Stimulated activated CD8-positive, alpha-beta memory T cell treated with anti-CD3 and anti-CD28 coated beads, Interleukin-4, amount 100 ng/mL, for 24 hours (primary cell): ENCODE measurements at places on chromosomes 16 and 17.

DNA sequence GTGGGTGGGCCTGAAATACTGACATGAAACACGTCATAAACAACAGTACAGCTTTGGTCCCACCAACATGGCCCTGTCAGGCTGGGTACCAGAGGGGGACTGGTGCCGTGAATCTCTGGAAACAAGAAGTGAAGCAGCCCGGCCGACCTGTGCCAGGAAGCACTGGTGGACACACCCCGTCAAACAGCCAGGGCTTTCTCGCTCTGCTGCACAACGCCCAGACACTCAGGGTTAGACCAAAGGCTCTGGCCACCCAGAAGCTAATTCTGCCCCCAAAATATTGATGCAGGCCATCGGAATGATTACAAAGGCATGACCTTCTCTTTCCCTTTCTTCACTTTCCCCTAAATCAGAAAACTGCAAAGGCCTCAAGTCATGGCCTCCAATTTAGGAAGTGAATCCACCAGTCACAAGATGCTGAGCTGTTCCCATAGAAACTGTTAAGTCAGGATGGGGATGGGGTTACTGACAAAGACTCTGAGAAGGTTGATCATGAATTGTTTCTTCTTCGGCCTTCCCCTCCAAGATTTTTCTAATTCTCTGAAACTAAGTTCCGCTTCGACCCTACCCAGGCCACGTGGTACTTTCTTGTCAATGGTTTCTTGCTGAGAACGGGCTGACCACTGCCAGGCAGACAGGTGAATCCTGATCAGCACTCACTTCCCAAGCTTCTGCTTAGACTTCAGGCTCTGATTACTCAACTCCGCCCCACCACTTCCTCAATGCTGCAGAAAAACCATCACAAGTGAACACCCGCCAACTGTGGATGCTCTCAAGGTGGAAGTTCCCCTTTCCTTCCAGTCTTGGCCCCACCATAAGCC, 6.7 kb downstream of the PITPNA start:
- no peak for DNase-seq

DNA sequence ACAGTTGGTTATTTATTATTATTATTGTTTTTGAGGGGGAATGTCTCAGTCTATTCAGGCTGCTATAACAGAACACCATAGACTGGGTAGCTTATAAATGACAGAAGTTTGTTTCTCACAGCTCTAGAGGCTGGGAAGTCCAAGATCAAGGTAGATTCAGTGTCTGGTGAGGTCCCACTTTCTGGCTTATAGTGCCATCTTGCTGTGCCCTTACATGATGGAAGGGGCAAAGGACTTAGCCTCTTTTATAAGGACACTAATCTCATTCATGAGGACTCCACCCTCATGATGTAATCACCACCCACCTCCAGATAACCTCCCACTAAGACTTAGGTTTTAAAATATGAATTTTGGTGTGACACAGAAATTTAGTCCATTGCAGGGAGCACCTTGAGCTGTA, 224.6 kb downstream of the HAPSTR1 start:
- no peak for DNase-seq

DNA sequence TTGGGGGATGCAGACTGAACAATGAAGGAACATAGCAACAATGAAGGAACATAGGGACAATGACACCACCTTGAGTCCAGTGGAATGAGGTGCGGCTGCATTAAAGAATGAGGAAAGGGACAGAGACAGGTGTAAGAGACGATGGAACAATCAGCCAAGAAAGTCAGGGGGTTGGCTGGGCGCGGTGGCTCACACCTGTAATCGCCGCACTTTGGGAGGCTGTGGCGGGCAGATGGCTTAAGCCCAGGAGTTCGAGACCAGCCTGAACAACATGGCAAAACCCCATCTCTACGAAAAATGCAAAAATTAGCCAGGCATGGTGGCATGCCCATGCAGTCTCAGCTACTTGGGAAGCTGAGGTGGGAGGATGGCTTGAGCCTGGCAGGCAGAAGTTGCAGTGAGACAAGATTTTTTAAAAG, 13.6 kb upstream of the CBFB start:
- no peak for DNase-seq

- no peak for DNase-seq
Observed at GRCh38 chr17:45703806-45704205, 80.3 kb upstream of the CRHR1 start.

- no peak for DNase-seq
Observed at GRCh38 chr17:2901582-2901981, 105.3 kb downstream of the RAP1GAP2 start.

DNA sequence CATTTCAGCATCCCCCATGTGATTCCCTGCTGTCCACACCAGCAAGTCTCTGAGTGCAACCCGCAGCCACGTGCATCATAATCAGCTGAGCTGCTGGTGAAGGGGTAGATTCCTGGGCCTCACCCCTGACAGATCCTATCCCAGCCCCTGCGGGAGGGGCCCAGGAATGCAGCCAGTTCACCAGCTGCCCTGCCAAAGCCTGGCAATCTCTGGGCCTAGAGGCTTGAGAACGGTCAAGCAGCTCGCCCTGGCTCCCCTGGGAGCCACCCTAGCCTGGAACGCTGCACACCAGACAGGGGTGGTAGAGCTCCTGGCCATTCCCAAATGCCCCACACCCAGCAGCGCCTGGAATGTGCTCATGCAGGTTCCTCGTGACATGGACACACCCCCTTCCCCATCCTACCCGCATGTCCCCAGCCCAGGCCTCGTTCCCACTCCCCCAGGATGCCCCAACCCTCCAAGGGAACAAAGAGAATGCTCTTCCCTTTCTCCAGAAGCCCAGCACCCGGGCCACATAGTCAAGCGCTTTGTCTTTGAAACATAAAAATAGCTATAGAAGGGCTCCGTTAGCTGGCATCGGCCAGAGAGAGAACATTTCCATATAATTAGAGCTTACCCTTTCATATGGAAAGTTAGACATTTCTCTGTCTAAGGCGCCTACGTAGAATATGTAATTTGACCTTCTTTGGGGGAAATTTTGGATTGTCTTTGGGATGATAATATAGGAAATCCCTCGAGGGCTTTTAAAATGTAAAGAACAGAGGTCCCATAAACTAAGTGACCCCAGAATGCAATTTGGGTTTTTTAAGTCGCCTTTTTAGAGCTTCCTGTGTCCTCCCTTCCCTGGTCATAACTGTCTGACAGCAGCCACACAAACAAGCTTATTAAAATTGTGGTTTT, 3.4 kb downstream of the CEP295NL start:
- no peak for DNase-seq

DNA sequence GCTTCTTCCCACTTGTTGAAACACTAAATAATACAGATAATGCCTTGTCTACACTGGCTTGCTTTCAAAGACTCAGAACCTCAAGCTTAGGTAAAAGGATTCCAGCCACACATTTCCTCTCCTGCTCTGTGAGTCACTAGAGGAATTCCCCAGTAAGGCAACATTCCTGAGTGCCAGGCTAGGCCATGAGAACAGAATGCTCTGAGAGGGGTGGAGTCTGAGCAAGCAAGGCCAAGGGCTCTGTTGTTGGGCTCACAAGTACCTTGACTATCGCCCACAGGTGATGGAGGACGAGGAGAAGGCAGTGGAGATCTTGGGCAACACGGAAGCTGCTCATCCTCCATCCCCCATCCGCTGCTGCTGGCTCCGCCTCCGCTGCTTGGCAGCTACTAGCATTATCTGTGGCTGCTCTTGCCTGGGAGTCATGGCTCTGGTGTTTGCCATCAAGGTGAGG, 6.7 kb upstream of the PHKG2 start:
- DNase-seq: no peak

DNA sequence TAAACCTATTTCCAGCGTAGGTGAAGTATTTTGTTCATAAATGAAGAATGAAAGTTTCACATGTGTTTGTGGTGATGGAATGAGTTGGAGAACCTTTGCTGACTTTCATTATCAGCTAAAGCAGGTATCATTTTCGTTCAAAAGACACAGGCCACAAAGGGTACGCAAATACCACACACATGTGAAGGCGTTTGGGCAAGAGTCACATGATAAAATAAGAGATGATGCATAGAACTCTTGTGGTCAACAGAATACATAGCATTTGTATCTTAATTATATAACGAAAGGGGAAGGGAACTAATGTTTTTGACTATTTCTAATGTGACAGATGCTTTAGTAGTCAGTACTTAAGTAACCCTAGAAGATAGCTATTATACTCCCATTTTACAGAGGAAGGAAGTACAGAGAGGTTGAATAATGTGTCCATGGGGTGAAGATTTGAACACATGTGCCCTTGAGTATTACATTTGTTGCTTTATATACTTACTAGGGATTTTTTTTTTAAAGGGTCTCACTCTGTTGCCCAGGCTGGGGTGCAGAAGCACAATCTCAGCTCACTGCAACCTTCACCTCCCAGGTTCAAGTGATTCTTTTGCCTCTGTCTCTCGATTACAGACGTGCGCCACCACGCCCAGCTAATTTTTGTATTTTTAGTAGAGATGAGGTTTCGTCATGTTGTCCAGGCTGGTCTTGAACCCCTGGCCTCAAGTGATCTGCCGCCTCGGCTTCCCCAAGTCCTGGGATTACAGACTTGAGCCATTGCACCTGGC, 4.8 kb downstream of the RPA1 start:
- DNase-seq: no peak

- DNase-seq: no peak
Observed at GRCh38 chr17:47188271-47188875, 722 bp downstream of the CDC27 start.

- no peak for DNase-seq
Observed at GRCh38 chr17:50908860-50909764, 43.0 kb upstream of the TOB1 start.

DNA sequence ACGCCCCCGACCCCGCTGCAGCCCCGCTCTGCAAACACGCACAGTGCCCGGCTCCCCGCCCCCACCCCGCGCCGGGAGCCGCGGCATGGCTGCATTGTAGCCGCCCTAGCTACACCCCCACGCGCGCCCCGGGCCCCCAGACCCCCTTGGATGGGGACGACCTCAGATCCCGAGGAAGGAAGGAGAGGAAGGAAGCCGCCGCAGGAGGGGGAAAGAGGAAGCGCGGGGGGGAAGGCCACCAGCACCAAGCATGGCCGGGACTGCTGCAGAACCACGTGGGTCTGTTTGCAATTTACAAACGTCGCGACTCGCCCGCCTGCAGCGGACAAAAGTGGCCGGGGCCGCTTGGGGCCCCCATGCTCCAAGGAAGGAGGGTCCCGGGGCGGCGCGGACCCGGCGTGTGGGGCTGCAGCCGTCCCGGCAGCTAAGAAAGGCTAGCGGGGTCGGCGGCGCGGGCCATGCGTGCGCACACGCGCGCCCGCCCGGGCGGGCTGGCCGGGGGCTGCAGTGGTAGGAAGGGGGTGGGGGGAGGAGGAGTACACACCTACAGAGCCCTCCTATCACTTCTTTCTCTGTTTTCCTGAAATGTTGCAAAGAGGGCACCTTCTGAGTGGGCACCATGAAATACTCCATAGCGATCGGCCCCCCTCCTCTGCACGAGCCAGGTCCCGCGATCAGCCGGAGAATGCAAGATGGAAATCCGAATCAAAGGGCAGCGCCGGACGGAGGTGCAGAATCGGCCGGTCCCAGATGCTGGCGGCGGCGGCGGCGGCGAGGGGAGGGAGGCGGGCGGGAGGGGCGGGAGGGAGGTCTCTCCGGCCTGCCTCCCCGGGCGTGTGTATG, 488 bp downstream of the TFAP4 start:
- no peak for DNase-seq

DNA sequence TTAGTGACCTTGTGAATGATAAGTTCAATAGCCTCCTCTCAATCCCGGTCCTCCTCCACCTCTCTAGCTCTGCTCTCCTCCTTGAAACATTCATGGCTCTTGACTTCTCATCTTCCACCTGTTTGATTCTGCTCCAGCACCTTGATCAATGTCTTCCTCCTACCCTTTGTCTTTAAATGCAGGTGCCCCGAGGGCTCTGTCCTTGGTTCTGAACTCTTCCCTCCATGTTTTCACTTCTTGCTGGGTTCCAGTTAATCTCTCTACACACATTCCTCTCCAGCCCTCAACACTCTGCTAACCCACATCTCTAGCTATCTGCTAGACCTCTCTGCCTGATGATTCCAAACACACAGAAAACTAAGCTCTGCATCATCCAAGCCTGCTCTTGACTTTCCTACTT, 13.4 kb downstream of the CD300E start:
- no peak for DNase-seq
